Fibroblast of skin of left quadriceps (primary cell): ENCODE measurements at places on chromosomes 16 and 17.

DNA sequence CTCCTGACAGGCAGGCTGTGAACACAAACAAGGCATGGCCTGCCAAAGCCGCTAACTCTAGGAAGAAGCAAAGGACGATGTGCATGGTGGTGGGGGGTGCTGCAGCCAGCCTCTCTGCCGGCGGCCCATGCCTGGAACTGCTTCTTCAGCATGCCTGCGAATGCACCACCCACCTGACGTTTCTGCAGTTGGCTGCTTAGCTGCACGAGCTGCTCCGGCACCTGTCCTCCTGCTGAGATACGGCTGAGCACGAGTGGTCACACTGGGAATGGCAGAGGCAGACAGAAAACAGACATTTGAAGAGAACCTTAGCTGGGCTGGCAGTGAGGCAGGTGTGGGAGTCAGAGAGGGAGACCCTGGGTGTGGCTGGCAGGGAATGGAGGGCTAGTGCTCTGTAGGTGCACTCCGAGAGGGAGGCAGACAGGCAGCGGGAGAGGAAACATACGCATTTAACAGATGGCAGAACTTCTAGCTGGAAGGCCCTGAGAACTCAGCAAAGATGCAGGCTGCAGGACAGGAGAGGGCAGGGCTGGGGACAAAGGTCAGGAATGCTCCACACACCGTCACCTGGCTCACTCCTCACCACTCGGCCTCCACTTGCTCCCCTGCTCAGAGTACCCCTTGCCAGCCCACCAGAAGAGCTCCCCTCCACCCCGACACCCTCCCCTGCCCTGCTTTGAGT lies 5.2 kb downstream of the FLCN start:
- DNase-seq = no peak

- peak; percentile 41 for DNase-seq
Measured at GRCh38 chr17:64773836-64774761, 112.0 kb upstream of the SMURF2 start.

DNA sequence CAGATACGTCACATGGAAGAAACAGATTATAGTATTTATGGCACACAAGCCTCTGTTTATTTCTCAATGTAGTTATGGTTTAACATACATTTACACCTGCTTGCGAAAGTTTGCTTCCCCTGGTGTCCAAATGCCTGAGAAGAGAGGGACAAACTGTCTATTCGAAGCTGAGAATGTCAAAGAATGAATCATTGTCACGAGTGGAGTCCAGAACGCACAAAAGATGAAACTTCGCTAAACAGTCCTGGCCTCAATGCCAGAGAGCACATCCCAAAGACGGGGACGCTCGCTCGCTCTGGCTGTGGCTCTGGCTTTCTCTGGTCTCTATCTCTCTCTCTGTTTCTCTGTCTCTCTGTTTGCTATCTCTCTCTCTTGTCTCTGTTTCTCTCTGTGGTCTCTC lies 298.8 kb downstream of the FOXL1 start:
- no peak for DNase-seq

GRCh38 chr17:38434178-38434665 lies 6.0 kb downstream of the ARHGAP23 start:
- no peak for DNase-seq

DNA sequence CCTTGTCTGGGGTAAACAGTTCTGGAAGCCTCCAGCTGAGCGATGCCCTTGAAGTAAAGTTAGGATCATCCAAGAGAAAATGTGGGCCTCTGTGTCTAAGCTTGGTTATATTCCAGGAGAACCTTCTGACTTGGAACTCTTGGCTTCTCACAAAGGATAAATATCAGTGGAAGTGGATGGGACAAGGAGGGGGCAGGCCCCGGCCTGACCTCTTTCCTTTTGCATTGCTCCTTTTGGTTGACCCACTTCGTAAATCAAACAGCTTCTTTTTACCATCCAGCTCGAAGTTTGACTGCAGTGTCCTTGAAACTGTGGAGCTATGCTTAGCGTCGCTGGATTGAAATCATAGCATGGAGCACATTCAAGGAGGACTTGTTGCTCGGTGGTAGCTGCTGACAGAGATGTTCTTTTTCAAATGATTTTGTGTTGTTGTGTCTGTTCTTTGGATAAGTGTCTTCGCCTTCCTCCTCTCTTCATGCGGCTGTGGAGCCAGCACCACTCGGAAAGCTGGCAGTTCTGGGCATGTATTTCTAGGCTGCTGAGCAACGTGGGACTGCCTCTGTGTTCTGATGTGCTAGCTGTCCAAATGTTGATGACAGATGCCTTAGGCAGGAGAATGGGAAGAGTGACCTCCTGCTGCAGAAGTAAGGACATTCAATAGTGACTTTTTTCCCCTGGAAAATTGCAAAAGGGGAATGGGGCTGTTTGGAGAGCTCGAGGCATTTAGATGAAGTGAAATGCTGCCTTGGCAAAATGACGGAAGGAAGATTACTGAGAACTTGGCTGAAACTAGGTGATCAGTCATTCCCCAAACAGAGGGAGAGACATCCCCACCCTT lies 4.5 kb downstream of the MINK1 start:
- DNase-seq = no peak

- no peak for DNase-seq
Measured at GRCh38 chr16:27531826-27532800, 17.6 kb downstream of the GTF3C1 start.

DNA sequence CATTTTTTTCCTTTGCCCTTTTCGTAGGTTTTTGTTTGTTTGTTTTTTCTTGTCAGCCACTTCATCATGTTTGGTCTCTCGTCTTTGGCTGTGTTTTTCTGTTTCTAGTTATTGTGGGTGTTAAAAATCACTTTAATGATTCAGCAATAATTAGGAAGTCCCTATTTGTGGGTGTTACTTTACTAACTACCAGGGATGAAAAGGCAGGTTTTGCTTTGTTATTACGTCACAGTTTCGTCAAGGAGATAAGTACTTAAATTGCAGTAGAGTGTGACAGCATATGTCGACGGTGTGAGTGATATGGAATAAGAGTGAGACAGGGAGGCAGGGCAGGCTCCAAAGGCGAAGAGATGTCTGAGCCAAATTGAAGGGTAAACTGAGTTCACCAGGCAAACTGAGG lies 479.6 kb downstream of the WWOX start:
- DNase-seq = no peak

DNA sequence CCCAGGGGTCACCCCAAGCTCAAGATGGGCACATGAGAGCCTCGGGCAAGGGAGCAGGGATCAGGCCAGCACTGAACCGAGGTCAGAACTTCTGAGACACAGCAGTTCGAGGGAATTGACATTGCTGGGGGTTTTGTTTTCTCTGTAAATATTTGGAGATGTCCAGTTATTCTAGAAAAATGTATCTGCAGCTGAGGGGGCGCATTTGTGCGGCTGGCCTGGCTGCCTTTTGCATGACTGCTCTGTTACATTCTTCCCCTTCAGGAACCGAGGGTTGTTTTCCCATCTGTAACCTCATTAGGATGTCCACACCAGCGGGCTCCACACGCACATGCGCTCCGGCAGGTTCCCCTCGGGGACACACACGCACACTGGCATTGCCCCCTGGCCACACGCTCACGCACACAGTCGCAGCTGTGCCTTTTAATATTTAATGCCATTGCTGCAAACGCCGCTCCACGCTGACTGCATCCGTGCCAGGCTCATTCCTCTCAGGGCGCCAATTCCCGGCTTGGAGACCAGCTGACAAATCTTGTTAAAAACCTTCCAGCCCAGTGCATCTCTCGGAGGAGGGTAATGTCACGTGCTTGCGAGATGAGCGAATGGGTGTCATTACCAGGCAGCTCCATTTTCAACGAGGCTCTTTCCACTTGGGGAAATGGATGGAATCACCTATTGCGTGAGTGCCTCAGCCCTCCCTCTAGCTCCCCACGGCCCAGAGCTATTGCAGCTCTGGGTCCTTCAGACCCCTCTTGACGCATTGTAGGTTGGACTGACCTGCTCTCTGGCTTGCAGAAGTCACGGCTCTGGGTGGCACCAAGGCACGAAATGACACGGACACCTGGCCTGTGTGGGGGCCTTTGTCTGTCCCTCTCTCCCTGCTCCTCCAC lies 13.1 kb downstream of the CCR7 start:
- DNase-seq = peak; percentile 63

DNA sequence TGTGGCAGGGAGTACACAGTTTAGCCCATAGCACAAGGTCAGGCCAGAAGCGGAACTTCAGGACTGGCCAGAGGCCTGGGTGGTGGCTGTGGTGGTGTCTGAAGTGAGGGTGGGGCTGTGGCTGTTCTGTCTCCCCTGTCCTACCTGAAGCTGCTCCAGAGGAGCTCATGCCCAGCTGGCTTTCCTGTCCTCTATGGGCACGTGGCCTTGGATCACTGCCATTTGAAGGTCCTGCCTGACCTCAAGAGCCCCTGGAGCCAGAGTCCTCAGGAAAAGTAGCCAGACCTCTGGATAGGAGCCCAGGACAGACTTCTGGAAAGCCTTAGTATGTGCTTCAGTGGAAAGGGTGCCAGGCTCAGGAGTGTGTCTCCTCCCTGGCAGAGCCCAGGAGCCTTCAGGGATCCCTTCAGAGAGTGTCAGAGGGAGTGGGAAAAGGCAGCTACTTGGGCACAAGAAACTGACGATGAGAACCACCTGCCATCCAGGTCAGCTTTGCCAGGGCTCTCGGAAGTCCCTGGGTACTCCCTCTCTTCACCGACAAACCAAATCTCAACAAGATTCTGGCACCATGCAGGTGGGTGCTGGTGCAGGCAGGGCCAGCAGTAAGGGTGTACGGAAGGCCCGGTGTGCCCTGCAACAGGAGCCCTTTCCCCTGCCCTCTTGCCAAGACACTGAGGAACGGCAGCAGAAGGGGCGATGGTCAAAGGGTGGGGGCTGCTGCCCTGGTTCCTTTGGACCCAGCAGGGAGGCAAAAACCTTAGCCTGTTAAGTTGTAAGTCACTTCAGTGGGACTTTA lies 153.7 kb downstream of the NTN1 start:
- DNase-seq = no peak

DNA sequence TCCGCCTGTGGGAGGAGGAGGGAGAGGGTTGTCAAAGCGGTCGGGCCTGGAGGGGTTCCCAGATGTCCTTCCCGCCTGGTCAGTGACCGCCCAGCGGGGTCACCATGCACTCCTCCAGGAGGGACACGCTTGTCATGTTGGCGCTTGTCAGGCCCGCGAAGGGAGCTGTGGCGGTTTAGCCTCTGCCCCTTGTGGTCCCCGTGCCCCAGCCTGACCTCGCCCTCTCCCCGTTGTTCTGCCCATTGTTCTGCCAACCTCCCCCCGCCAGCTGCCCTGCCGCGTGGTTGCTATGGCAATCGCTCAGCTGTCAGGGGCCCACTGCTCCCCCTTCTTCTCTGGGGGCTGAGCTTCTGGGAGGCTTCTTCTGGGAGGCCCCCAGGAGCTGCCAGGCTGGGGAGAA lies 146.4 kb upstream of the CIBAR2 start:
- no peak for DNase-seq

GRCh38 chr17:77882040-77882439 lies 76.5 kb upstream of the TNRC6C start:
- no peak for DNase-seq

GRCh38 chr17:75985986-75986385 lies 6.9 kb downstream of the TEN1 start:
- DNase-seq = no peak

DNA sequence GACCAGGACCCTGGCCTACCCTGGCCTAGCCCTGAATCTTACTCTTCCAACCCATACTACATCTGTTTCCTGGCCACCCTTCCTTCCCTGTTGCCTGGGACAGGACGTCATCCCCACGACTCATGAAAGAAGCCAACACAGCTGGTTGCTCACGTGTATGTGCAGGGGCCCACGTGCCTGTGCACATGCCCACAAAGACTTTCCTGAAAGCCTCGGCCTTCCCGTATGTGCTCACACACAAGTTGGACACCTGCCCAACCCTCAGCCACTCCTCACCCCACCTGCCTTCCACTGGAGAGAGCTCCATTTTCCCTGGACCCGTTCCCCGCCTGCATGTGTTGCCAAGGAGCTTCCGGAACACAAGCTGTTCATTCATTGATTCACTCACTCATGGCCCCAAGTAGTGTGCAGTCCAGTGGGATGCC lies 7.0 kb downstream of the PLXDC1 start:
- peak; percentile 63 for DNase-seq

GRCh38 chr16:31089199-31089598 lies 456 bp upstream of the PRSS53 start:
- DNase-seq = no peak

DNA sequence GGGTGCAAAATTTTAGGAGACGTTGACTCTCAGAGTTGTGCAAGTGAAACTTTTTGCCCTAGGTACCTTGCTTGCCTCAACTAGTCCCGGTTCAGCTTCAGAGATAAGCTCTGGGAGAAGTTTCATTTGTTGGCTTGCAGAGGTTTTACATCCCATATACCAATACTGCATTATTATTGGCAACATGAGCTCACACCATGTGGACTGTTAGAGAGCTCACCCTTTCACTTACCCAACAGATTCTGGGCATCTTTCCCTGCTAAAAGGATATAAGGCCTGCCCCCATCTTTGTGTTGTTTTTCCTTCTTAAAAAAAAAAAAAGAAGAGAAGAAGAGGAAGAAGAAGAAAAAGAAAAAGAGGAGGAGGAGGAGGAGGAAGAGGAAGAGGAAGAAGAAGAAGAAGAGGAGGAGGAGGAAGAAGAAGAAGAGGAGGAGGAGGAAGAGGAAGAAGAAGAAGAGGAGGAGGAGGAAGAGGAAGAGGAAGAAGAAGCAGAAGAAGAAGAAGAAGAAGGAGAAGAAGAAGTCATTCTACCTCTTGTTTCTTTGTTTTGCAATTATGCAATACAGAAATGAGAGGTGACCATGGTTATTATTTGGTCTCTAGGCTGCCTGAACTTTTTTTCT lies 292.6 kb upstream of the IRX3 start:
- DNase-seq = no peak

- DNase-seq = no peak
Measured at GRCh38 chr16:53626811-53627210, 76.8 kb downstream of the RPGRIP1L start.

GRCh38 chr17:64515419-64515818 lies 8.6 kb downstream of the CEP95 start:
- DNase-seq = no peak

GRCh38 chr17:62656446-62656845 lies 29.0 kb downstream of the MRC2 start:
- DNase-seq = no peak

DNA sequence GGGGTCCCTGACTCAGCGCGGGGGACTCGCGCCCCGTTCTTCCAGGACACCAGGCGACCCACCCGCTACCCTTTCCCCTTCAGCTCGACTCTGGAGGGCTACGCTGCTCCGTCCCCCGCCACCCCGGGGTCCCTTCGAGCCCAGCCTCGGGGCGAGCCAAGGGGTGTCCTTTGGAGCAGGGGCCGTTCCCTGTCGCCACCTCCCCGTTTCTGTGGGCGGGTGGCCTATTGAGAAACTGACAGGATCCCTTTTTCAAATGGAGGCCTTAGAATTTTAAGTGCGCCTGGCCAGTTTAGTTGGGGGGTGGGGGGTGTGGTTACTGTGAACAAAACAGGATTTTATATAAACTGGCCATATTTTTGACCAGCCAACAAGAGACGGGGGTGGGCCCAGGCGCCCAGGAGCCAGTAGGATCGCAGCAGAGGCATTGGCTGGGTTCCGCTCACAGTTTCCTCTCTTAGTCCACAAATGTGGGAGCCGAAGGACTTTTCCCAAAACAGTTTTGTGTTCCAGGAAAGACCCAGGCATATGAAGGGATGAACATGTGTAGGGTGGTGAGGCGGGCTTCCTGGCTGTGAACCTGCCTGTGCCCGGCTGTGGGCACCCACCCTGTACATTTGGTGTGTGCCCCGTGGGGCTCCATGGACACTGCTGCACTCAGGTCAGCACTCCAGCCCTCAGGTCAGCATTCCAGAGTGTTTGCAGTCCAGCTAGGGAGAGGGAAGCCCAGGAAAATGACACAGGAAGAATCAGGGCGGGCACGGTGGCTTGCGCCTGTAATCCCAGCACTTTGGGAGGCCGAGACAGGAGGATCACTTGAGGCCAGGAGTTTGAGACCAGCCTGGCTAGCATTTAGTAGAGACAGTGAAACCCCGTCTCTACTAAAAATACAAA lies 722 bp upstream of the TIMP2 start:
- DNase-seq = peak; percentile 32
